ENCODE measurements at places on chromosomes 12 and 14.

DNA sequence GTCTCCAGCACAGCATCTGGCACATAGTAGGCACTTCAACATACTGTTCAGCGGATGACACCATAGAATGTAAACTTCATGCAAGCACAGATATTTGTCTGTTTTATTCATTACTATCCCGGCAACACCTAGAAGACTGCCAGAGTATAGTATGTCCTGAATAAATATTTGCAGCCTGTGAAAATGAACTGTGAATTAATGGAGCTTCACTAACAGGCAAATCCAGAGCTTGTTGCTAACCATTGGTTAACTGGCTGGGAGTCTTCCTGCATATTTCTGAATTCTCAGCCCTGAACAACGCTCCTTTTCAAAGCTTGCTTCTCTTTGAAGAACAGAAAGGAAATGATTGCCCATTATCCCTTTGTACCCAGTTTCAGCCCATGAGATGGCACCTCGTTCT, 243.3 kb upstream of the CRY1 start:
- DNase-seq: no peak

DNA sequence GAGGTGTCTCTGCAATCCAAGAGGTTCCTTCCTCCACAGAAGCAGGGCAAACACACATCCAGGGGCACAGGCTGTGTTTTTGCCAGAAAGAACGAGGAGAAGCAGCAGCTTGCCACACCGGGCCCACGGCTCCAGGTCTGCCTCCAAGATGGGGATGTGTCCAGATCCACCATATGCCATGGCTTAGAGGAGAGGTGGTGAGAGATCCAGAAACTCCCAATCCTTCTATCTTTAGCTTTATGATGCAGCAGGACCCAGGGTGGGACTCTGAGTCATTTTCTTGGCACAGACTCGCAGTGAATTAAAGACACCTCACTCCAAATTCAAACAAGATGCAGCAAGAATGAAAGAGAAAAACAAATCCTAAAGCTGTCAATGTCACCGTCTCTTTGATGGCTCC, 481.4 kb upstream of the TMEM132C start:
- no peak for DNase-seq

DNA sequence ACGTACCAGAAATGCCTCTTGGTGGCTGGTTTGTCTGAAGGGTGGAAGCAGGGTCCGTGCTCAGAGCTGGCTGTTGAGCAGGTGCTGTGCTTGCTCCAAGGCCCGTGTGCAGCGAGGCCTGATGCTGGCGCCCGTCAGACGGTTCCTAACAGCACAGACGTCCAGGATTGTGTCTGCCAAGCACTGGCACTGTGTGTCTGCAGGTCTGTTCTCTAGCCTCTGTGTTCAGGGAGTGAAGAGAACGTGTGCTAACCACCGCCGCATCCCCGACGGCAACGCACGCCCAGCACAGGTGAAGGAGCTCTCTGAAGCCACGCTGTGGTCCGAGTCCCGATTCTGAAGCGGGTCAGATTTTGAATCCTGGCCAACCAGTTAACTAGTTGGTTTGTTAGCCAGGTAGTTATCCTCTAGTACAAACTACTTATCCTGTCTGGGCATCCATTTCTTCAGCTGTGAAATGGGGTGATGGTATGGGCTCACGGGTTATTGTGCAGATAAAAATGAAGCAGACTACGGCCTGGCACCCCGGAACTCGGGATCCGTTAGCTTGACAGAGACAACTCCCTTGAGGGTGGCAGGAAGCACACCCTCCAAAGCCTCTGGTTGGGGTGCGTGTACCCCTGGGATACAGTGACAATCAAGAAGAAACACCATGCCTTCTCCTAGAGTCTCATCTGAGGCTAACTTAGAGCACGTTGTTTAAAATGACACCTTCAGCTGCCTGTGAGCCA, 18.6 kb upstream of the TDRD9 start:
- no peak for DNase-seq

- no peak for DNase-seq
These were observed 202.0 kb downstream of the TMEM132C start for GRCh38 chr12:128468926-128469325.

GRCh38 chr14:100330388-100330931, 7.3 kb downstream of the SLC25A47 start:
- no peak for DNase-seq
